ENCODE measurements at places on chromosomes 11 and 22.

GRCh38 chr11:76506833-76507232, 62.0 kb downstream of the EMSY start:
- DNase-seq: no peak

- DNase-seq: no peak
Measured at GRCh38 chr11:20137637-20138036, 22.6 kb downstream of the DBX1 start.

GRCh38 chr11:107018902-107019493, 722 bp upstream of the GUCY1A2 start:
- DNase-seq: peak; percentile 9

DNA sequence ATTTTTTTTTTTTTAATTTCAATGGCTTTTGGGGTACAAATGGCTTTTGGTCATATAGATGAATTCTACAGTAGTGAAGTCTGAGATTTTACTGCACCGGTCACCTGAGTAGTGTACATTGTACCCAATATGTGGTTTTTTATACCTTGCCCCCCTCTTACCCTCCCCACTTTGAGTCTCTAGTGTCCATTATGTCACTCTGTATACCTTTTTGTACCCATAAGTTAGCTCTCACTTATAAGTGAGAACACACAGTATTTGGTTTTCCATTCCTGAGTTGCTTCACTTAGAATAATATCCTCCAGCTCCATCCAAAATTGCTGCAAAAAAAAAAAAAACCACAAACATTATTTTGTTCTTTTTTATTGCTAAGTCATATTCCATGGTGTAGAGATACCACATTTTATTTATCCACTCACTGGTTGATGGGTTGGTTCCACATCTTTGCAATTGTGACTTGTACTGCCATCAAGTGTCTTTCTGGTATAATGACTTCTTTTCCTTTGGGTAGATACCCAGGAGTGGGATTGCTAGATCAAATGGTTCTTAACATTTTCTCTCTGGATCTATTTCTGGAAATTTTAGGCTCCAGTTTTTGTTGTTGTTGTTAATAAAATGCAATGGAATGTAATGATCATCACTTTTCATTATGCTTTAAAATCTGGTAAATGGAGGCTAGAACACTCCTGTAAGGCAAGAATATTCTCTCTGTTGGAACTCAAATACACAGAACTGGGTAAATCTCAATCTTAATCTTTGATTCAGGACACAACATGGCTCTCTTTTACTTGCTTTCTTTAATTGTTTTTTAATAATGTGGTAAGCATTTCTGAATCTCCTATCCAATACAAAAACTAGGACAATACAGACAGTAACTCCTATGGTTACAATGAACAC, 10.3 kb downstream of the NEAT1 start:
- peak; percentile 83 for DNase-seq

- DNase-seq: no peak
Measured at GRCh38 chr11:118263695-118264568, at the start of gene MPZL2. Gene MPZL2 (minus strand): TSS chr11:118264297. CDS start chr11:118264153, 144 bp downstream.

GRCh38 chr11:65057526-65057925, 827 bp downstream of the NAALADL1 start:
- DNase-seq: no peak

DNA sequence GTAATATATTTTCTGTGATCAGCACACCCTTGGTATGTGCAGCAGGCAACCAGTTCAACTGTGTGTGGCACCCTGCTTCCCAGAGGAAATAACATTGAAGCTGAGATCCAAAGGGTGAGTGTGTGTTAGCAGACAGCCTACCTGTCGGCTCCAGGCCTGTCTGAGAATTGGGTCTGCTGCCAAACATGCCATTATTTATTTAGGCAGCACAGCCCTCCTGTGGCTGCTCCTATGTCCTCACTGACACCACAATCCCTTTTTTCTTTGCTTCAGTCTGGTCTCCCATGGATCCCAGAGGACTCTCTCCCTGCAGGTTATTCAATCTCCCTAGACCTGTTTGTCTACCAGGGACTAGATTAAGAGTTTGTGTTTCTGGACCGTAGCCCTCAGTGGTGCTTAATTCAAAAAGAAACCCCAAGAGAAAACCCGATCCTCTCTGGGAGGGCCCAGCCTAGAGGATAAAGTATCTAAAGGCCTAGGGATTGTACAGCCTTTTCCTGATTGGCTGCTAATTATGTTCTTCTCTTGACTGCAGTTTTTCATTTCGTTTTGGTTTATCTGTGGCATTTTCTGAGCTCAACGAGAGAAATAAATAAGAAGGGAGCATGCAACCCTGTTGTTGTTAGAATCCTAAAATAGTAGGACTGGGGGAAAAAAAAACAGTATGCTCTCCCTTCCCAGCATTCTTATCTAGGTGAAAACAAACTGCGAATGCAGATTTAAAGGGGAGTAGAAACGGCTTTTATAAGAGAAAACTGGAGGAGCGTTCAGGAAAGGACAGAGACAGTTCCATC, 24.1 kb downstream of the KCNE3 start:
- no peak for DNase-seq

DNA sequence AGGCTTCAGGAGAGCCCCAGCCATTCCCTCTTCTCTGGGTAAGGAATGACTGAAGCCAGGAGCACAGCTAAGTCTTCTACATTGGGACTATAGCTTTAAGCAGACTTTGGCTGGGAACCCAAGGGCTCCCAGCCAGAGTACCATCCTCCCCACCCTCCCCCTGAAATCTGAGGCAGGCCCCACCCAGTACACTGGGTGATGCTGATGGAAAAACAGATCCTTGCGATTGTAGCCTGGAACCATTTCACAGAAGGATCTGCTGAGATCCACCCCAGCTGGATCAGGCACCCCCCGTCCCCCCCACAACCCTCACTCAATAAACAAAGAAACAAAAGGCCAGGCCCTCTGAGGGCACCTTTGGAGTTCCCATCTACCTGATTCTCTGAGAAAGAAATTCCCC, 39.8 kb downstream of the IL18BP start:
- DNase-seq: no peak

GRCh38 chr22:38031491-38031890, 25.7 kb upstream of the PICK1 start:
- DNase-seq: no peak

GRCh38 chr11:44634401-44635281, 69.2 kb downstream of the CD82 start:
- no peak for DNase-seq

DNA sequence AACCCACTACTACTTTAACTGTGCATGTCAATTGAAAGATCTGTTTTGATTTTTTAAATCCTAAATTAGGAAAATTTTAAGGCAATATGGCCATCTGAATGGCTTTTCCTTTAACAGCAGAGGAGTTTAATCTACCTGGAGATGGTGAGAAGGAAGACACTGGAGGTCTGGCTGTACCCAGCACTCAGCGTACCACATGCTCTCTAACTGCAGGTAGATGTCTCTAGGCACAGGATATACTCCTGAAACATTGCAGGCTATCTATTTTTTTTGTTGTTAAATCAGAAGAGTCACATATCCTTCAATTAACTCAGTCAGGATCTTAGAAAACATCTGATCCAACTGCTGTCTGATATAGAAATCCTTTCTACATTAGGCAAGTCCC, 17.3 kb upstream of the CASTOR1 start:
- no peak for DNase-seq

GRCh38 chr11:7056828-7057513, 31.8 kb upstream of the RBMXL2 start:
- DNase-seq: no peak

- peak; percentile 60 for DNase-seq
Measured at GRCh38 chr11:12680246-12680939, 6.2 kb downstream of the TEAD1 start.

- DNase-seq: no peak
Measured at GRCh38 chr22:47064016-47064415, 301.6 kb downstream of the TBC1D22A start.

DNA sequence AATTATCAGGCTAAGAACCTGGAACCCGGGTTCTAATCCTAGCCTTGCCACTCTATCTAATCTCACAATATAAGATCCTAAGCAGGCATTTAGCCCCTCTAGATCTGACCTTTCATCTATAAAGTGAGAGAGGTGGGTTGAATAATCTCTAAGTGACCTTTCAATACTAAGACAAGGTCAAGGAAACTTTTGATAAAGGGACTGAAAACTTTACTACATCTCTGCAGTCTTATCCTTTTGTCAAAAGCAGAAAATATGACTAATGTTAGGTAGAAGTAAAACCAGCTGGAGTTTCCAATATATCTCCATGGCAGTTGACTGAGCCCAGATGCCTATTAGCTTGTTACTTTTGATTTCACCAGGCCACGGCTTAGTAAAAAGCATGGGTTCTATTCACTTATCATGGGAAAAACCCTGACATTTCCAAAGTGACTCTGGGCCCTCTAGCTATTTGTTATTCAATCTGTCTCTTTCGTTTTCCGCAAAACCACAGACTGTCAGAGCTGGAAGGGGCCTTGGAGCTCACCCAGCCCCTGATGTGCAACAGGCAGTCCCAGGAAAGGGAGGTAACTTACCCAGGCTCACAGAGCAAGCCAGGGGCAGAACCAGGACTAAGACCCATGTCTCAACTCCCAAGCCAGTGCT, 75.8 kb downstream of the RAB30 start:
- DNase-seq: no peak

Measured in hematopoietic multipotent progenitor cell treated with erythropoietin and hydrocortisone succinate and interleukin-3 and kit ligand, for 8 days (in vitro differentiated cells).